NCI-H1105 (cell line): ENCODE measurements at places on chromosomes 1 and 21.
A peak's percentile ranks its signal among the peaks of the same experiment; 100 is the strongest.

- no peak for DNase-seq
These were observed 136.6 kb downstream of the SYF2 start for GRCh38 chr1:25095635-25096200.

GRCh38 chr1:14519976-14520375 lies 78.5 kb upstream of the KAZN start:
- no peak for DNase-seq

GRCh38 chr1:167457936-167458584 lies 60.3 kb downstream of the CD247 start:
- DNase-seq = no peak

DNA sequence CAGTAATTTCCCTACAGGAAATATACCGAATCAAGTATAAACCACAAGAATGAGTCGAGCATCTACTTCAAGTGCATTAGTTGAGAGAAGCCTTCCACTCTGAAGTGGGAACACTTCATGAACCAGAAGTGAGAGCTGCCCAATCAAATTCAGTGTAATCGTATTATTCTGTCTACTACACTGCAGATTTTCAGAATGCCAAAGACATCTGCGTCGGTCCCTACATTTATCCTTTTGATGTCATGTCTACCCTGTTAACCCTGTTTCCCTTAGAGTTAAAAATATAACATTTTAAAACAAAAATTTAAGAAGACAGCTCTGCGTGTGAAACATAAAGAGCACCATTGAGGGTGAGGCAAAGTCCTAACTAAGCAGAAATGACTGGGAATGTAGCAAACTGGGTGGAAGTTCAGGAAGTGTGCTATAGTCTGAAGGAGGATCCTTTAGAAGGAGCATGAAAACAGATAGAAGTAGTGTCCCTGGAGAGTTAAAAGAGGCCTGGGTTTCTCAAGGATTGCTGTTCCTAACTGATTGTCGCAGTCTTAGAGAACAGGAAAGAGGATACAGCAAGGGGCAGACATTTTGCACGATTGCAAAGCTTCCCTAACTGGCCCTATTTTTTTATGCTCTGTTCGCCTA lies 291.2 kb downstream of the PTPRC start:
- DNase-seq = peak; percentile 21

DNA sequence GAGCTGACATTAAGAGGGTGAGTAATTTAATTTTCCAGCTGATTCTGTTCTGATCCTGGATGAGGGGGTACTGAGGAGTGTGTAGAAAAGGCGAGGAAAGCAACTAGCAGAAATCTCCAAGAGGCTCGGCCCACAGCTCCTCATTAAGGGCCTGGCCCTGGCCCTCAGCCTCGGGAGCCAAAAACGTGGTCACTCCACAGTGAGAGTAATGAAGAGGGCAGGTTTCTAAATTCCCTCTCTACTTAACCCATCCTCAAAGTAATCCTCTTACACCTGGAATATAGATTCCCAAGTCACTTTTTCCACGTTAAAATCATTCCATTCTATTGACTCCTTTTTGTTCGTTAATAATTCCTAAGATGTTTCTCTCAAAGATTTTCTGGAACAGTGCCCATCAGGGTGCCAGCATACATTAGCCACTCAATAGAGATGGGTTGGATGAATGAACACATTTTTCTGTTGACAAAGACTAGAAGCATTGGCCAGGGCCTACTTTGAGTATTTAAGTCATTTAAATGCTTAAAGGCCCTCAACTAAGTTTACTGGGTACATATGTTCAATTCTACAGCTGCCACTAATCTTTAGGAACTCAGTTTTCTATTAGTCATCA lies 1.1 kb upstream of the COL11A1 start:
- DNase-seq = peak; percentile 2

GRCh38 chr21:42684109-42684916 lies 30.9 kb downstream of the PDE9A start:
- peak; percentile 7 for DNase-seq

GRCh38 chr1:45843474-45843905 lies 40.1 kb downstream of the MAST2 start:
- no peak for DNase-seq

- DNase-seq = no peak
These were observed 8.1 kb downstream of the GABPA start for GRCh38 chr21:25742900-25743299.

- no peak for DNase-seq
These were observed 2.5 kb downstream of the DNMT3L start for GRCh38 chr21:44259082-44259705.

DNA sequence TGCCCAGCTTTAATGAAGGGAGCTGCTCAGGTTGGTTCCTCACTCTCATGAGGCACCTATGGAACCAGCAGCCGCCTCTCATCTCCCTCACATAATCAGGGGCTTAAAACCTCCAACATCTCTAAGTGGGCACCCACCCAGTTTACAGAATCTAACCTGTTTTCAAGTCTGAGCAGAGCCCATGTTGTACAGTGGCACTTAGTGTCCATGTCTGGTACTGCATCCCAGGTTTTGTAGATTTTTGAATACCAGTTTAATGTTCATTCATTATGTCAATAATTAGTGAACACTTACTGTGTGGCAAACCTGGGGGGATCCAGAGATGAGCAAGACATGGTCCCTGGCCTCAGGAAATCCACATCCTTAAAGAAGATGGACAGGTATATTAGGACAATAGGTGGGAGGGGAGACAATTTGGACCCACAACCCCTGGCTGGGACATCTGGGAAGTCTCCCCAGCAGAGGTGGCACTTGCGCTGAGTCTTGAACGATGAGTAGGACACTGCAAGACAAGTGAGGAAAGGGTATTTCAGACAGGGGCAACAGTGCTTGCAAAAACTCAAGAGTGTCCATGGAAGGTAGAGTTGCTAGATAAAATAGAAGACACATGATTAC lies 83.3 kb downstream of the LACTBL1 start:
- DNase-seq = peak; percentile 8

- DNase-seq = no peak
These were observed 39.3 kb downstream of the TCP10L start for GRCh38 chr21:32545948-32546441.

DNA sequence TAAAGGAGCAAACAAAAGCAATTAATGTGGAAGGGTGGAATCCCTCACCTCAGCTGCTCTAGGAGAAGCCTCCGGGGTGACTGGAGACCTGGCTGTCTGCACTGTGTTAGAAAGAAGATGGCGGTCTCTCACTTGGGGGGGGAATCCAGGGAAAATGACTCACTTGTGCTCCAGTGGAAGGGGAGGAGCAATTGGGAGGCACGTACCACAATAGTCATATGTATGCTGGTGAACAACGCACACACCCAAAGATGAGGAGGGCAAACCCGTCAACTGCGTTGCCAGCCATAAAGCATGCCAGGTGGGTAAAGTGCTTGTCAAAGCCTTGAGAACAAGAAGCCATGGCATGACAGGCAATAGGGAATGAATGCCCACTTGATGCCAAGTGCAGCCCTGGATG lies 22.1 kb downstream of the PLEKHA6 start:
- DNase-seq = no peak

DNA sequence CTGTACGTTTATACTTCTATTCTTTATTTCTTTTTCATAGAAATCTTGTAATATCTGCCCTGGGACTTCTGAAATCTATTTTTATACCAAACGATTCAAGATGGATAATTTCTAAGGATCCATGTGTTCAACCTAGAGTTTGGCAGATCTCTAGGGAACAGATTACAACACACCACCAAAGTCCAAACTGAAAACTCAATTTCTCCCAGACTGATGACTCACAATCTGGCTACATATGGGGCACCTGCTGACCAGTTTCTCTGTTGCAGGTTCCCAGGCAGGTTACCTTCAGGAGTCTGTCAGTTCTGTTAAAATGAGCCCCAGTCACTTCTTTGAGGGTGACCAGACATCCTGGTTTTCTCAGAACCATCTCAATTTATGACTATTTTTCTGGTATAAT lies 439.4 kb downstream of the GPATCH2 start:
- no peak for DNase-seq

GRCh38 chr1:165431079-165431478 lies 13.8 kb downstream of the RXRG start:
- DNase-seq = no peak

- no peak for DNase-seq
These were observed 47.9 kb upstream of the LAPTM5 start for GRCh38 chr1:30805304-30806003.

GRCh38 chr1:64569411-64569810 lies 99.5 kb downstream of the CACHD1 start:
- DNase-seq = no peak

DNA sequence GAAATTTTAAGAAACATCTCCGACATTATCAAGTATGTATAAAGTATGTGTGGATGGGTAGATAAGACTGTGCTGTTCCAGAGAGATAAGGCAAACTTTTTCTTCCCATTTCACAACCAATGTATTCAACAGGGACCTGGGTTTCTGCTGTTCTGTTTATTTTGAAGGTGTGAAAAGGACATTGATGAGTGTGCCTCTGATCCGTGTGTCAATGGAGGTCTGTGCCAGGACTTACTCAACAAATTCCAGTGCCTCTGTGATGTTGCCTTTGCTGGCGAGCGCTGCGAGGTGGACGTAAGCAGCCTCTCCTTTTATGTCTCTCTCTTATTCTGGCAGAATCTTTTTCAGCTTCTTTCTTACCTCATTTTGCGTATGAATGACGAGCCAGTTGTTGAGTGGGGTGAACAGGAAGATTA lies 174.0 kb downstream of the CRB1 start:
- DNase-seq = no peak

DNA sequence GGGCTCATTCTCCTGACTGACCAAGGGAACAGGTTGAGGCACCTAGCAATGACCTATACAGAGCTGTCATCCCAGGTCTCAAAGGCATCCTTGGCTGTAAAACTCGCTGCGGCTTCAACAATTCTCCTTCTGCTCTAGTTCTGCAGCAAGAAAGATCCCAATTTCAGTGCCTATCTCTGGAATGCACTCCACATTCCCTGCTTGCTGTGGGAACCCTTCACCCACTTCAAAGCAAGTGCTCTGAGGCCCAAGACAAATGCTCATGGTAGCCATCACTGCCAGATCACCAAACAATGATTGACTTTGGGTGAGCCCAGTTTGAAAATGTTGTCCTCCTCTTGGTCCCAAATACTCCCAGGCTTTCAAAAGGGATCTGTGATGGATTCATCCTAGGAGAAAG lies 37.7 kb upstream of the FMO3 start:
- no peak for DNase-seq

GRCh38 chr1:82485591-82486369 lies 685.0 kb downstream of the ADGRL2 start:
- no peak for DNase-seq

DNA sequence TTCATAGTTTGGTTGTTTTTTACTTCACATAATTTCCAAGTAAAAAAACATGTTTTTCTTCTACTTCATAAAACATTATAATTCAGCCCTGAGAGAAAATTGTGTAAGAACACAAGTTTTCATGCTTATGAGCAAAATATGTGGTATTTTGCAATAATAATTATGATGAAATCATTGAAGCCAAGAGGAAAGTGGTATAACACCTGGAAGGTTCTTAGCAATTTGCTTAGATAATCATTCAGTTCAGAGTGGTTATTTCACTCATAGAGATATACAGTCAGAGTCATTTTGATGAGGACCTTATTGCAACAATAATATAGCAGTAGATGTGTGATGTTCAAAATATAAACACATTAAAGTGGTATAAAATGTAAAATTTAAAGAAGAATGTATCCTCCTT lies 94.5 kb downstream of the PLPPR4 start:
- no peak for DNase-seq

- no peak for DNase-seq
These were observed 449.9 kb downstream of the PTPRU start for GRCh38 chr1:29686012-29686930.

GRCh38 chr1:193705554-193705981 lies 519.2 kb upstream of the B3GALT2 start:
- no peak for DNase-seq

DNA sequence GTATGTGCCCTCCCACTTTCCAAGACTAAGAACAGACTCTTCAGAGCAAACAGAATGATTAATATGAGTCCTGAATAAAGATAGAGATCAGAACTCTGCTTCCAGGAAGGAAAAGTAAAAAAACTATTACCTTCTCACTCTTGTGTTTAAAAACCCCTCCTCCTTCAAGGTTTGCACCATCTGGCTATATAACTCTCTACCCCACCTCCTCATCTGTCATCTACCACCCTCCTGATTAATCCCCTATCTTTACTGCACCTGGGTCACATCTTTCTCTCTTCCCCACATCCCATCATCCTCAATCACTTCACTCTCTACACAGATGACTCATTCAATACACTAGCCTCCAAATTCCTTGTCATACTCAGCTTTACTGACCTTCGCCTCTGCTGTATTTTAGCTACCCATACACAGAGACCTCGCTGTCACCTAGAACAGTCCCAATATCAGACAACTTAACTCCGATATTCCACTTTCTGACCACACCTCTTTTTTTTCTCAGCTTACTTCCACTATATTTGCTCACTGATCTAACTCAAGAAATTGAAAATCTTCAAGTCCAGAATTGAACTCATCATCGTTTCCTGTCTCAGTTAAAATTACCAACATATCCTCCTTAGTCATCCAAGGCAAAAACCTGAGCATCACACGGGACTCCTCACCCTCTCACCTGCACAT lies 3.7 kb downstream of the SCMH1 start:
- no peak for DNase-seq

DNA sequence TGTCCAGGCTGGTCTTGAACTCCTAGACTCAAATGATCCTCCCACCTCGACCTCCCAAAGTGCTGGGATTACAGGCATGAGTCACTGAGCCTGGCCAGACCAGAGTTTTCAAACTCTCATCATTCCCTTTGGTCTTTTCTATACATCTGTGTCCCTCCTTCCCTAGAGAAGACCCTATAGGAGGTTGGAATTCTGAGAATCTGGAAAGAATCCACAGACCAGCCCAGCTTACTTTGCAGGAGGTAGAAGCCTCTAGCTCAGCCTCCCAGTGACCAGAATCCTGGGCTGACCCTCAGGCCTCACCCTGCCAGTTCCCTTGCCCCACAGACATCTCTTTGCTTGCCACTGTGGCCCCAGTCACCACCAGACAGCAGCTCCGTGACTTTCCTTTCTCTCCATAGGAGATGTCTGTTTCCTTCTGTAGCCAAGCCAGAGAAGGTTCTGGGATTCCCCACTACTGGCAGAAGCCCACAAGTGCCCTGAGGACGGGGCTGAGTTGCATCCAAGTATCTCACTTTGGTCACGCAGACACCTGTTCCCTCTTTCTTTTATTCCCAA lies 34.7 kb upstream of the KHDRBS1 start:
- no peak for DNase-seq

- DNase-seq = no peak
These were observed 143.9 kb downstream of the RGS7 start for GRCh38 chr1:241213139-241213538.

DNA sequence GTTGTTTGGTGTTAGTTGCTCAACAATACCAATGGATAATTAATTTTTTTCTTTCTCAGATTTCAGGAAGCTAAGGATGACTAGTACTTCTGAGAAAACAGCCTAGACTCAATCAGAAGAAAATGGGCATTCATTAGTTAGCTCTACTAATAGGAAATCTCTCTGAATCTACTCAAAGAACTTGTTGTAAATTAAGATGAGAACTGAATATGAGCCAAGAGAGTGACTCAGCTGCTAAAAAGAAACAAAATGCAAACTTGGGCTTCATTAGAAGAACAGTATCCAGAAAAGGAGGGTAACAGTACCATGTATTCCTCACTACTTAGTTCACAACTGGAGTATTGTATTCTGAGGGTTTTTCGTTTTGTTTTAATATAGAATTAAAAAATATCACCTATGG lies 12.5 kb downstream of the FOXJ3 start:
- no peak for DNase-seq

- no peak for DNase-seq
These were observed 47.3 kb downstream of the SLC25A24 start for GRCh38 chr1:108152782-108153222.

GRCh38 chr1:204256531-204256930 lies 42.7 kb upstream of the GOLT1A start:
- DNase-seq = no peak
